ENCODE measurements at places on chromosomes 2 and 18. TPM values are rescaled to one million over a fixed set of nuclear protein-coding genes. Genes with fewer than 3 reads are reported as not detected.

DNA sequence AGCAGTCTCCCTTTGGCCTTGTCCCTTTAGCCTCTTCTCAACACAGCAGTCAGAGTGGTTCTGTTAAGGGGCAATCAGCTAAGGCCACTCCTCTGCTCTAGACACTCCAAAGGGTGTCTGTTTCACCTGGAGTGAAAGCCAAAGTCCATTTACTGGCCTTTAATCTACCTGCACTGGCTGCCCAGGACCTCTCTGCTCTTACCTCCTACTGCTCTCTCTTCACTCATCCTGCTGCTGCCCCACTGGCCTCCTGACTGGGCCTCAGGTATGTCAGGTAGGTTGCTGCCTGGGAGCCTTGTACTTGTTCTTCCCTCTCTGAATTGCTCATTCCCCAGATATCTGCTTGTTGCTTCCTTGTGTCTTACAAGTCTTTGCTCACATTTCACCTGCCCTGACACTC, 68.2 kb downstream of the PIKFYVE start:
- no peaks in the 10 kb centered on the region for H3K4me1 ChIP-seq
- no peaks in the 10 kb centered on the region for H3K27me3 ChIP-seq
- no peak for DNase-seq
- H3K4me3 ChIP-seq: no peak overlapping the region

GRCh38 chr2:165251366-165251765, 12.2 kb downstream of the SCN2A start:
- no peaks in the 10 kb centered on the region for H3K27me3 ChIP-seq
- H3K4me1 ChIP-seq: no peaks in the 10 kb centered on the region
- no peaks in the 10 kb centered on the region for H3K36me3 ChIP-seq
- DNase-seq: no peak
- no peak overlapping the region for H3K27ac ChIP-seq

The CRYGC gene
- not detected for total RNA-seq

- H3K36me3 ChIP-seq: no peaks in the 10 kb centered on the region
- no peaks in the 10 kb centered on the region for H3K4me1 ChIP-seq
- DNase-seq: peak; percentile 39
- no peak overlapping the region for H3K27ac ChIP-seq
Observed at GRCh38 chr2:102839668-102840388, 78.0 kb downstream of the TMEM182 start.

GRCh38 chr2:111696226-111696625, 187.8 kb downstream of the ANAPC1 start:
- H3K27ac ChIP-seq: no peak overlapping the region
- peaks cover 10% of the 10 kb centered on the region for H3K36me3 ChIP-seq
- DNase-seq: no peak
- H3K4me1 ChIP-seq: peaks cover 21% of the 10 kb centered on the region

The FOXD4L1 gene
- total RNA-seq: 0.92 TPM

- peaks cover 9% of the 10 kb centered on the region for H3K4me1 ChIP-seq
- no peaks in the 10 kb centered on the region for H3K36me3 ChIP-seq
- no peaks in the 10 kb centered on the region for H3K27me3 ChIP-seq
- no peak overlapping the region for H3K4me3 ChIP-seq
Observed at GRCh38 chr2:238024986-238025385, 35.8 kb upstream of the SCLY start.

DNA sequence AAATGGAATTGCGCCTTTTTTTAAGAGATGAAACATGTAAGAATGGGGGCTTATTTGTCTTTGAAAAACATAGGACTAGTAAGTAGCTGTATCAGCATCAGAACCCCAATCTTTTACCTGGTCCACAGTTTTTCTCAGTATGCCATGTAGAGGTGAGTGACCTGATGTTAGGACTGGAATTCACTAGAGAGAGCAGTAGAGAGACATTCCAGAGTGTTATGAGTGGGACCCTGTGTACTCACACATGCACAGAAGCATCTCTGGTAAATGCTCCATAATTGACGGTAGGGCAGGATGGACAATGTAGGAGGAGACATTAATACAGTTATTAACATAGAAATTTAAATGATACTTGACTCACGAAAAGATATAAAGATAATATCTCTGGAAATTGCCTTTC, 1.4 kb upstream of the GALNT13 start:
- no peaks in the 10 kb centered on the region for H3K4me1 ChIP-seq
- H3K4me3 ChIP-seq: no peak overlapping the region
- DNase-seq: no peak

DNA sequence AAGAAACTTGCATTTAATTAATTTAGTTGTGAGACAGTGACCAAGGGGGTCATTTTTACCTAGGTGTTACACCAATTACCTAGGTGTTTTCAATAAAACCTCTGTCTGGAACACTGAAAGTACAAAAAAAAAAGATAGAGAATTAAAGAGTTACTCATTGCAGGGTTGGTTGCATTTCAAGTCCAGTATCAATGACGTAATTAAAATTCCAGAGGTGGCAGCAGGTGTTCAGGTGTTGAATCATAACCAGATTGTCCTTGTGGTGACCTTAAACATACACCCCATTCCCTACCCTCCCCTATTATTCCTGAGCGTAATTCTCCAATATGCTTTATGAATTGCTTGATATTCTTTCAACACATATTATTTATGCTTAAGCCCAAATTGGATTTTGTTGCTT, 352.0 kb upstream of the SLC8A1 start:
- DNase-seq: no peak
- H3K4me1 ChIP-seq: no peaks in the 10 kb centered on the region
- H3K27ac ChIP-seq: no peak overlapping the region
- H3K36me3 ChIP-seq: no peaks in the 10 kb centered on the region
- no peak overlapping the region for H3K4me3 ChIP-seq
- H3K27me3 ChIP-seq: no peaks in the 10 kb centered on the region

The NCK2 gene
- total RNA-seq: 88.6 TPM

DNA sequence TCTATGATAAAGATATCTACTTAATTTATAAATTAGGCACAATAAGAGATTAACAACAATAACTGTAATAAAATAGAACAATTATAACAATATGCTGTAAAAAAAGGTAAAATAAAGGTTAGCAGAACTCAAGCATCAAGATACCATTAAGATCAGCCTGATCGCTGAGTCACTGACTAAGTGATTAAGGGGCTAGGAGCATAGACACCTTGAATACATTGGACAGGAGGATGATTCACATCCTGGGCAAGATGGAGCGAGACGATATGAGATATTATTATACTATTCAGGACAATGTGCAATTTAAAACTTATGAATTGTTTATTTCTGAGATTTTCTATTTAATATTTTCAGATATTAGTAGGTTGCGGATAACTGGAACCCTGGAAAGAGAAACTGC, 1277.8 kb upstream of the ZEB2 start:
- peaks cover 9% of the 10 kb centered on the region for H3K36me3 ChIP-seq
- no peak overlapping the region for H3K27ac ChIP-seq
- H3K4me1 ChIP-seq: peaks cover 19% of the 10 kb centered on the region
- no peak for DNase-seq
- no peak overlapping the region for H3K4me3 ChIP-seq

DNA sequence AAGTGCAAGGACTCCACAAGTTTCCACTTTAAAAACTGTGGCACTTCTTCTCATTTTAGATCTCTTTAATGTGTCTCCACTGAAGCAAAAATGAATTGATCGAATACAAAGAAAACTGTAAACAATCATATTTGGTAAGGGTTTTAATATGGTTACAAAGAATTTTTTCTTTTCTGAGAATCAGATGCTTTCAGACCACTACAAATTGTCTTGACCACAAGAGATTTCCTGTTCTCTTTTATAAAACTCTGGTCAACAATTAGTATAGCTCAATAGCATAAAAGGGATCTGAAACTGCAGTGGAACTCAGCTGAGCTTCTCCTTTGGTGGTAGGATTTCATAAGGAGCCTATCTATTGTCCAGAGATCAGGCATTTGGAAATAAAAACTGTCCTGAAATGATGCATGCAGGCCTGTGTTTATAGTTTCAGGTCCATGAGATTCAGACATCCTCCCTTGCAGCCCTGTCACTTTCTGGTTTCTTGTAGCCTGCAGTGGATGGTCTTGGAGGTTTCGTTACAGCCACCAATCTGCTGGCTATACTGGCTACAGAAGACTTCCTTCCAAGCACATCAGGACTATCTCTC, 120.0 kb downstream of the DOCK10 start:
- no peak for DNase-seq
- H3K36me3 ChIP-seq: no peaks in the 10 kb centered on the region
- H3K4me1 ChIP-seq: peaks cover 7% of the 10 kb centered on the region
- no peak overlapping the region for H3K27ac ChIP-seq

- no peaks in the 10 kb centered on the region for H3K4me1 ChIP-seq
- peaks cover 2% of the 10 kb centered on the region for H3K27me3 ChIP-seq
- H3K36me3 ChIP-seq: no peaks in the 10 kb centered on the region
- no peak overlapping the region for H3K4me3 ChIP-seq
Observed at GRCh38 chr18:35749701-35750100, 168.2 kb downstream of the GALNT1 start.

The NMUR1 gene
- total RNA-seq: not detected

GRCh38 chr2:55355451-55355850, 64.2 kb downstream of the CCDC88A start:
- no peak for DNase-seq
- no peak overlapping the region for H3K4me3 ChIP-seq
- no peaks in the 10 kb centered on the region for H3K36me3 ChIP-seq
- H3K27ac ChIP-seq: no peak overlapping the region
- no peaks in the 10 kb centered on the region for H3K27me3 ChIP-seq

The TBC1D8 gene
- total RNA-seq: 17.0 TPM

DNA sequence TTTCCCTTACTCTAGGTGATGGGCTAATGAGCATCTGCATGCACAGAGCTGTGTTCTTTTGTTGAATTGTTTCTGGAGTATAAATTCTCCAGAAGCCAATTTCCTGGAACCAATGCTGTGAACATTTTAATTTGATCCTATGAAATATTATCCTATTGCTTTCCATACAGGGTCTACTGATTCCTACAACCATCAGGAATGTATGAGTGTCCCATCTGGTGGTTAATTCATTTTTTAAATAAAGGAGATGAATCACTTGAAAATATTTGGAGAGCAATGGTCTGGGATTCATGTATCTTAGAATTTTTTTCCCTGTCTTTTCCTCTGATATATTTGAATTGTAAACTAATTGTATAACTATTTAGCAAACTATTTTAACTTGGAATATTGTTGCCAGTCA, 14.0 kb downstream of the KIF5C start:
- no peaks in the 10 kb centered on the region for H3K36me3 ChIP-seq
- peak overlapping the region; percentile 68 for H3K4me3 ChIP-seq
- no peak overlapping the region for H3K27ac ChIP-seq
- H3K4me1 ChIP-seq: no peaks in the 10 kb centered on the region

The SAG gene
- not detected for total RNA-seq

DNA sequence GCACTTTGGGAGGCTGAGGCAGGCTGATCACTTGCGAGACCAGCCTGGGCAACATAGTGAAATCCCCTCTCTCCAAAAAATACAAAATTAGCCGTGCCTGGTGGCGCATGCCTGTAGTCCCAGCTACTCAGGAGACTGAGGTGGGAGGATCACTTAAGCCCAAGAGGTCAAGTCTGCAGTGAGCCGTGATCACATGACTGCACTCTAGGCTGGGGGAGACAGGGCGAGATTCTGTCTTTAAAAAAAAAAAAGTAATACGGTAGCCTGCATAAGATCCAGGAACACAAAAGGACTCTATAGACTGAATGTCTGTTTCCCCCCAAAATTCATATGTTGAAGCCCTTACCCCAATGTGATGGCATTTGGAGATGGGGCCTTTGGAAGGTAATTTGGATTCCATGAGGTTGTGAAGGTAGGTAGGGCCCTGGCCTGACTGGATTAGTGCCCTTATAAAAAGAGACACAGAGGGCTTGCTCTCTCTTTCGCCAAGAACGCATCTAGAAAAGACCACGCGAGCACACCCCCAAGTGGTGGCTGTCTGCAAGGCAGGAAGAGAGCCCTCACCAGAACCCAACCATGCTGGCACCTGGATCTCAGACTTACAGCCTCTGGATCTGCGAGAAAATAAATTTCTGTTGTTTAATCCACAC, 17.0 kb downstream of the MBOAT2 start:
- H3K4me3 ChIP-seq: no peak overlapping the region
- H3K27me3 ChIP-seq: no peaks in the 10 kb centered on the region
- no peak overlapping the region for H3K27ac ChIP-seq
- H3K4me1 ChIP-seq: peaks cover 14% of the 10 kb centered on the region

The SPEG gene
- 16.7 TPM for total RNA-seq

DNA sequence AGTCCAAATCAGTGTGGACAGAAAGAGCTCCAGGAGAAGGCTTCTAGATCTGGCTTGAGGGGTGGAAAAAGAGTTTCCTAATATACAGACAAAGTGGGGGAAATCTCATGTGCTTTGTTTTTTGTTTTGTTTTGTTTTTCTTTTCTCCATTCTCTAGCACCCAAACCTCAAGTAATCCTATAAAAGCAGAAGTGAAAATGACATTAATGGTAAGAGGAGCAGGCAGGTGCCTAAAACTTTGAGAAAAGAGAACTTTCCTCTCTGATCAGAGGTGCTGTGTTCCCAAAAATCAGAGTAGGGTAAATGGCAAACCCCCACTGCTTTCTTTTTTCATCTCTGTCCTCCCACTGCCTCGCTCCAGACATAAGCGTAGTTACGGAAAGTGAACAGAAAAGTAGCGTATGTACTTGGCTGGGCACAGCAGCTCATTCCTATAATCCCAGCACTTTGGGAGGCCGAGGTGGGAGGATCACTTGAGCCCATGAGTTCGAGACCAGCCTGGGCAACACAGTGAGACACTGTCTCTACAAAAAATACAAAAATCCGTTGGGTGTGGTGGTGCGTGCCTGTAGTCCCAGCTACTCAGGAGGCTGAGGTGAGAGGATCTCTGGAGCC, 77.8 kb downstream of the FAM161A start:
- H3K27ac ChIP-seq: no peak overlapping the region
- DNase-seq: no peak
- peaks cover 10% of the 10 kb centered on the region for H3K4me1 ChIP-seq
- no peaks in the 10 kb centered on the region for H3K27me3 ChIP-seq

DNA sequence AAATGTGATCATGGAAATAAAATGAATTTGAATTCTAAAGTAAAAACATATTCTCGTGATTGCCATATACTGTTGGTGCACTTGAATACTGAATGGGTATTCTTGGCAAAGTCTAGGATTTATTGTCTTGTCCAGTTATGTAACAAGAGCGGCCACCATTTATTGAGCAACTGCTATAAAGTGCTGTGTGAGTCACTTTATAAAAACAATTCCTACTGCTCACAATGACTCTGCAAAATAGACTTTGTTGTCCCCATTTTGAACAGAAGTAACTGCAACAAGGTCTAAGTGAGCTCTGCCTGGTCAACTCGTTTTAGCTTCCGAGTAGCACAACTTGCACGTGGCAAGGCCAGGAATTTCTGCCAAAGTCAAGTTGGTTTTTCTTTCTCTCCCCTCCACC, 995.6 kb upstream of the FANCL start:
- H3K4me3 ChIP-seq: no peak overlapping the region
- no peaks in the 10 kb centered on the region for H3K36me3 ChIP-seq
- DNase-seq: no peak
- H3K4me1 ChIP-seq: no peaks in the 10 kb centered on the region
- H3K27me3 ChIP-seq: no peaks in the 10 kb centered on the region

- H3K27ac ChIP-seq: no peak overlapping the region
- H3K4me1 ChIP-seq: peaks cover 66% of the 10 kb centered on the region
- no peaks in the 10 kb centered on the region for H3K27me3 ChIP-seq
- H3K4me3 ChIP-seq: no peak overlapping the region
- no peak for DNase-seq
Observed at GRCh38 chr2:42953216-42953615, 160.8 kb upstream of the HAAO start.
